ENCODE measurements at places on chromosomes 4 and X.

- no peak for DNase-seq
Observed at GRCh38 chrX:65976161-65976560, 63.7 kb downstream of the VSIG4 start.

DNA sequence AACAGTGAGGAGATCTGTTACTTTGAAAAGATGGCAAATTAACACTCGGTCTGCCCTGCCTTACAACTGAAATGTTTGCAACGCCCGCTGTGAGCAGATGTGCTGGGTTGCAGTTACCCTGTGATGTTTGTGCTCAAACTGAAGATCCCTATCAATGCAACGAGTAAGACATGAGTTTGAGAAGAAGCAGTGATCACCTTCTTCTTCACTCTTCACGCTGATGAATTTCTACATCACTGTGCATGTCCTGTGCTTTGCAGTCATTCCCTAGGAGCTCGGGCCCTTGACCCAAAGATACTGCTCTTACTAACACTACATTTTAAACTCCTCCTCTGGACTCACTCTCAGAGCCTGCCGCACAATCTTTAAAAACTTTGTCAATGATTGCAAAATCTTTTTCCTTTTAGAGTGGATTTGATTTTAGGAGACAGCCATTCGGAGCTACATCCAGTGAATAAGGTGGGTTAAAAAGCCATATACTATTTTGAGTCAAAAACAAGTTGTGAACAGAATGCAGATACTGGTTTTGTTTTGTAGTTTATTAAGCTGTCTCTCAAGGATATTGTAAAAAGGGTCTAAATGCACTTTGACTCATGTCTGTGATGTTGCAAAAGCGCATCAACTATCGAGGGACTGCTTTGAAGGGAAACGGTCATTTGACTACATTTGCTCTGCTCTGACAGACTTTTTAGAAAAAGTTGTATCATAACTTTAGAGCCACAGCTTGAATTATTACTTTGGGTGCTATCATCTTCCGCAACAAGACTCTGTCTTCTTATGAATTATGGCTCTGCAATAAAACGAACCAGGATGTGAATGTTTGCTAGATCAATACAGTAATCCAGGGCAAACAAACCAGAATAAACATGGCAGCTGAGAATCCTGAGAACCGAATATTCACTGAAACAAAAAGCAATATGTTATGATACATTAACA, 5.7 kb upstream of the RHOH start:
- DNase-seq, result no peak

DNA sequence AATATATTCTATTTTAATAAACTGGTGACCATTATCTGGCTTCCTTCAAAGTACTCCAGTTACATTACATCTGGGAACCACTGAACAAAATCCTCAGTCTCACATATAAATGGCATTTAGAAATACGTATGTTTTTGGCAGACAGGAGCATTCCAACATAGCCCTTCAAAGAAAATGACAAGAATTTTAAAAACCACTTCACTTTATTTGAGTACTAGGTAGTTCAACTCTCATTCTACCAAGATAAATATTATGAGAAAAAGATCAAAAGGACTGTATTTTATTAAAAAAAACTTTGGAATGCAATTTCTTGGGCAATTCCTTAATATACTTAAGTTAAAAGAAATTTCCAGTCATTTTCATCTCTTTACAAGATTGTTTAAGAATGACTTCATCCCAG, 17.6 kb downstream of the TNIP3 start:
- peak; percentile 18 for DNase-seq

DNA sequence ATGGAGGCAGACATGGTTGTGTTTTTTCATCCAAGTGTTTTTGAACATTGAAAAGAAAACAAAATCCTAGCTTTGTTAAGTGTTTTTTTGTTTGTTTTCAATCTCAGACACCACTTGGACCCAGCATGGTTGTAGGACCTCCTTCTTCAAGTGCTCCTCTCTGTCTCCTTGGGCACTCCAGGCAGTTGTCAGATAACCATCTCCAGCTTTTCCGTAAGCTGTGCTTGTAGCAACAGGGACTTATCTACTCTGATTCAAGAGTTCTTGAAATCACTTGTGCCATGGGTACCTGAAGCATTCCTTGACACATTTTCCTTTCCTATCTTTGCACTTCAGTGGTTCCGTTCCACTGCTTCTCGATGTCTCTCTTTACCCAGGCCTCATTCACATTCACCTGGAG, 334.9 kb upstream of the DDX53 start:
- DNase-seq, result peak; percentile 17

GRCh38 chr4:36274158-36274557, 7.3 kb upstream of the DTHD1 start:
- no peak for DNase-seq

DNA sequence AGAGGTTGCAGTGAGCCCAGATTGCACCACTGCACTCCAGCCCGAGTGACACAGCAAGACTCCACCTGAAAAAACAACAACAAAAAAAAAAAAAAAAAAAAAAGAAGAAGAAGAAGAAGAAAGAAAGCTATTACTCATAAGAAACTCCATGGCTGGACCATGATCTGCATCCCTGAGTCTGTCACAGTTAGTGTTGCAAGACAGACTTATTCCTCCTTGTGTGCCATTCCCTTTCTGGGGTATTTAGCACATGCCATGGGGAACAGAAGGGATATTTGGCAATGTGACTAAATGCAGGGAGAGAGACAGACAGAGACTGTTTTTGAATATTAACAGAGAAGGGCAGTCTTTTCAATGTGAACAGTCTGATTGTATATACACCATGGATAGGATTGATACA, 16.7 kb upstream of the PDS5A start:
- no peak for DNase-seq

DNA sequence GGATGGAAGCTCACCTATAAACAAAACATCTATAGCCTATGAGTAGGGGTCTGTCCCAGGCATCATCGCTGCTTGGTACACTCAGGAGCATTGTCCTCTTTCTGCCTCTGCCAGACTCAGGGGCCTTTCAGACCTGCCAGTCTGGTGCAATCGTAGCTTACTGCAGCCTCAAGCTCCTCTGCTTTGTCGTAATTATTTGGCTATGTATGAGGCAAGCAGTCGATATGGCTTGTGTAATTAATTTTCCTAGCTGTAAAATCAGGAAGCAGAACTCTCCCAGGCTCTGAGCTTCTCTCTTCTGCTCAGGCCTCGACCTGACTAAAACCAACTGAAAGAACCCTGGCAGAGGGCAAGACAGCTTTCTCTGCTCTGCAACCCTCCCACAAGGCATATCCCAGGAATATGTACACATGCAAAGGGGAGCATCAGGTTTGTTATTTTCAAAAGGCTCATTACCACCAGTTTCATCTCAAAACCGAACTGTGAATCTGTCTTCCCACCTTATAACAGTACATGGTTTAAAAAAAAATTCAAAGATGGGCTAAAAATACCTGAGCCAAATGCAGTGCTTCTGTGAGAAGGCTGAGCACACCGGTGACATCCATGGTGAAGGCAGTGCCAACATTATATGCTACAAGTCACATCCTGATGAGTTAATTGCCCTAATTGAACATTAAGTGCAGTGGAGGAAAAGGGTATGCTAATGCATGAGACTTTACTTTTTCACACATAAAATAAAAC, 309.2 kb upstream of the EMCN start:
- DNase-seq, result no peak

- peak; percentile 52 for DNase-seq
Observed at GRCh38 chrX:110992611-110993010, 103.4 kb upstream of the PAK3 start.

Measured in cardiac muscle cell (in vitro differentiated cells and primary cell).